Astrocyte (in vitro differentiated cells and primary cell): ENCODE measurements at places on chromosomes 1 and 21. TPM values are rescaled to one million over a fixed set of nuclear protein-coding genes. Genes with fewer than 3 reads are reported as not detected.

The HJV gene
- total RNA-seq, result not detected in 2 replicates

GRCh38 chr1:237838904-237839534 is 51.7 kb downstream of the ZP4 start:
- H3K36me3 ChIP-seq, result no peaks in the 10 kb centered on the region
- H3K27me3 ChIP-seq, result no peaks in the 10 kb centered on the region
- H3K27ac ChIP-seq, result no peak overlapping the region
- H3K4me3 ChIP-seq, result no peak overlapping the region
- H3K4me1 ChIP-seq, result no peaks in the 10 kb centered on the region

DNA sequence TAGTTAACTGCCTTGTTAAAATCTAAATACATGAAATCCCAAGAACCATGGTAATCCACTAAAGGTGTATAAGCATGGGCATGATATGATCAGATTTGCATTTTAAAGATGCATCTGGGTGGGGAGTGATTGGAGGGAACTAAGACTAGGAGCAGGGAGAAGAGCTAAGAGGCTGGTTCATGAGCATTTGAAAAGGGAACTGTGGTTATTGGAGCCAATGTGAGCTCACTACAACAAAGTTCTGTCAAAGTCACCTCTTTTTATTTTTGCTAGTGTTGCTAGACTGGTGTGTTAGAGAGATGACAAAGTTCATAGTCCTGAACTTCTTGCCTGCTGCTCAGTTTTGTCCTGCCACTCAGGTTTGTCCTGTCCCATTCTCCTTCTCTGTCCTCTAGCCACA is 67.1 kb upstream of the LRRC8D start:
- H3K4me3 ChIP-seq, result no peak overlapping the region
- H3K27me3 ChIP-seq, result no peaks in the 10 kb centered on the region
- H3K27ac ChIP-seq, result no peak overlapping the region
- DNase-seq, result no peak

The DAB1 gene
- total RNA-seq, result 0.91 and 1.6 TPM in 2 replicates

The RGS1 gene
- not detected in 2 replicates for total RNA-seq

GRCh38 chr1:186231861-186232436 is 143.1 kb downstream of the TPR start:
- peaks cover 7% of the 10 kb centered on the region for H3K4me1 ChIP-seq
- no peak overlapping the region for H3K4me3 ChIP-seq
- no peak for DNase-seq
- H3K36me3 ChIP-seq, result no peaks in the 10 kb centered on the region
- no peak overlapping the region for H3K27ac ChIP-seq
- H3K27me3 ChIP-seq, result no peaks in the 10 kb centered on the region

The TRABD2B gene
- 0.89 and 1.8 TPM in 2 replicates for total RNA-seq

DNA sequence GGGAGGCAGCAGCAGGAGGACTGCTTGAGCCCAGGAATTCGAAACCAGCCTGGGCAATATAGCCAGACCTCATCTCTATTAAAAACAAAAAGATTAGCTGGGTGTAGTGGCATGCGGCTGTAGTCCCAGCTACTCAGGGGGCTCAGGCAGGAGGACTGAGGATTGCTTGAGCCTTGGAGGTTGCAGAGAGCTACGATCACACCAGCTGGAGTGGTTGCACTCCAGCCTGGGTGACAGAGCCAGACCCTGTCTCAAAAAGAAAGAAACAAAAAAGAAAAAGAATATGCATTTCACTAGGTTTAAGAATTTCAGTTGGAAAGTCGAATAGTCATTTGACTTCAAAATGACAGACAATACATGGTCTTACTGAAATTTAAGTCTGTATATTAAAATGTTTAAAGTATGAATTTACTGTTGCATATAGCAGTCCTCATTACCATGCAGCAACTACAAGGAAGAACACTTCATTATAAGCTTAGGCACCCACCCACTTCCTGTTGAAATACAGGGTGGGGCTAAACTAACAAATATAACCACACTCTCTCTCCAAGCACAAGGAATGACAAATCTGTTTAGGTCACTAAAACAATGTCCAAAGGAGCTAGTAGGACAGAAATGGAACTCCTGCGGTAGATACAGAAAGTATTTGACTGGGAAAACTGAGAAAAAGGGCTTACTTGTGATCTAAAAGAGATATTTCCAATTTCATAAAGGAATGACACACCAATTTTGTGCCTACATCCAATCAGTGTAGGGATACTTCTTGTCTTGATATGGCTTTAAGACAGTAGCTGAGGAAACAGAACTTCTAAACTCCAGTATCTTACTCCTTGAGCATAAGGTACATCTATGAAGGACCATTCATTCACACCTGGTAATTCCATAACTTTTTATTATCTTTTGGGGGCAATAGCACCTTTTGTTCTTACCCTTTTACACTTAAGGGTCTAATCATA is 44.1 kb downstream of the GPR3 start:
- no peaks in the 10 kb centered on the region for H3K27me3 ChIP-seq
- no peak overlapping the region for H3K4me3 ChIP-seq
- peak overlapping the region; percentile 33 for H3K27ac ChIP-seq

GRCh38 chr21:45644041-45644906 is 749 bp downstream of the PCBP3 start:
- no peak for DNase-seq
- peak overlapping the region; percentile 12 for H3K27ac ChIP-seq
- peaks cover 18% of the 10 kb centered on the region for H3K4me1 ChIP-seq
